ENCODE measurements at places on chromosomes 3 and 15.
A peak's percentile ranks its signal among the peaks of the same experiment; 100 is the strongest.

- peak; percentile 87 for DNase-seq
Measured at GRCh38 chr3:186930143-186930640, at the start of gene ST6GAL1. Gene ST6GAL1, plus strand, starts transcription at chr3:186930526. Its CDS starts 112,178 bp downstream, at chr3:187042704.

DNA sequence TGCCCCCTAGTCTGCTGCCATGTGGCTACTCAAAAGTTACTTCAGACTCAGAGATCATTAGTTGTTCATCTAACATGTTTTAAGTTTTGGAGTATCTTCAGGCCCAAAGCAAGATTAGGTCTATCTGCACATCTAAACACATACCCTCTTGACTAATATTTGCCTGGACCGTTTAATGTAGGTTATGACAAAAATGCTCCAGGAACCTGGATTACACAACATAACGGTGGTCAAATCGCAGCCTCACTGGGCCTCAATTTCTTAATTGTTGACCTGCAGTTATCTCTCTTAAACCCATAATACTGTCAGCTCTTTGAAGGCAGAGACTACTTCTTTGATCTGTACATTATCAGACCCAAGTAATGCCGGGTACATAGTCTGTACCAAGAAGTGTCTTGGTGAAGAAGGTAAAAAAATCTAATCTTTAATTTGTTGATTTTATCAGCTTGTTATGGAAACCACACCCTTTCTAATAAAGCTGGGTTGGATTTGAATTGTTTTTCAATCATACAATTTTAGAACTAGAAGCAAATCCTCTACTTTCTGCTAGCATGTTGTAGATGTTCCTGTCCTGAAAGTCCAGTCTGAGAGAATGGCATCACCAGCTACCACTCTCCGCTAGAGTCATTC is 3.6 kb downstream of the SNRK start:
- DNase-seq = no peak

GRCh38 chr3:152321200-152321954 is 52.6 kb downstream of the MBNL1 start:
- DNase-seq = no peak

DNA sequence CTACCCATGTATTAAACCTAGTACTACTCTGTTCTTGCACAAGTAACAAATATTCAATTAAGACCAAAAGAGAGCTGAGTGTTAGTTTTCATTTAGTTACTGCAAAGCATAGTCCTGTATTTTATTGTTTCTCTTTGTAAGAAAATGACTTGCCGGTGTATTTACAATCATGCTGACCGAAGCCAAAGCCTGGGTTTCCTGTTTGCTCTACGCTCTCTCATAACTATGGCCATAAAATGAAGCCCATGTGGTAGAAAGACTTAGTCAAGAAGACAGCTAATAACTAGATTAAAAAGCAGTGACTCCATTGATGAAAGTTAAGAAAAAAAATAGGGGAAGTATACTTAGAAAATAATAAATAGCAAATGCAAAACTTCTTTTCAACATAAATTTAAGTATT is 479.9 kb downstream of the CNTN4 start:
- no peak for DNase-seq

Data from glutamatergic neuron (in vitro differentiated cells).